ENCODE measurements at places on chromosomes 11 and 22. TPM values are rescaled to one million over a fixed set of nuclear protein-coding genes. Genes with fewer than 3 reads are reported as not detected.

The JAM3 gene
- polyA plus RNA-seq = 74.9 TPM

The UPK3A gene
- polyA plus RNA-seq = 0.28 TPM

The GVQW3 gene
- polyA plus RNA-seq = 23.3 TPM

The SEC14L2 gene
- 11.6 TPM for polyA plus RNA-seq

The METTL15 gene
- 17.9 TPM for polyA plus RNA-seq

The OR51B4 gene
- polyA plus RNA-seq = 0.40 TPM

The UVRAG gene
- polyA plus RNA-seq = 22.1 TPM
